CD4-positive, alpha-beta memory T cell (primary cell): ENCODE measurements at places on chromosomes 16 and 17. TPM values are rescaled to one million over a fixed set of nuclear protein-coding genes. Genes with fewer than 3 reads are reported as not detected.

- no peak within 1 kb of the TSS for H3K27ac ChIP-seq
- no peaks in the 10 kb centered on the region for H3K36me3 ChIP-seq
- peak; percentile 83 for DNase-seq
- peaks cover 31% of the 10 kb centered on the region for H3K27me3 ChIP-seq
- H3K4me3 ChIP-seq = peak within 1 kb of the TSS; percentile 57
- H3K4me1 ChIP-seq = peaks cover 24% of the 10 kb centered on the region
Measured at GRCh38 chr17:43546319-43547188, at the start of gene ETV4. Gene ETV4 (minus strand): TSS chr17:43546340. CDS start chr17:43545617, 723 bp downstream.

DNA sequence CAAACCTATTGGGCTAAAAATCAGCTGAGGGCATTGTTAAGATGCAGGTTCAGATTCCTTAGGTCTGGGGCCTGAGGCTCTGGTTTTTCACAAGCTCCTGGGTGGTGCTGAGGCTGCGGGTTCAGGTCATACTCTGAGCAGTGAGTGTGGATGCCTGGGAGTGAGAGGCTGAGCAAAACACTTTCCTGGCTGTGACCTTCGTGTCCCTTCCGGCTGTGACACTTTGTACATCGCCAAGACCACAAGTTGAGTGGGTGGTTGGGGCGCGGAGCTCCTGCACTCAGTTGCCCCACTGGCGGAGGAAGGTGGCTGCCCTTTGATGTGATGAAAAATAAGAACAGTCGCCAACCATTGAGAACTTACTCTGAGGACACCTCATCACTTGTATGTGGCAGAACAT, 24.8 kb downstream of the CCR7 start:
- peak; percentile 60 for DNase-seq
- H3K27me3 ChIP-seq = no peaks in the 10 kb centered on the region
- no peaks in the 10 kb centered on the region for H3K36me3 ChIP-seq
- peaks cover 88% of the 10 kb centered on the region for H3K4me1 ChIP-seq

DNA sequence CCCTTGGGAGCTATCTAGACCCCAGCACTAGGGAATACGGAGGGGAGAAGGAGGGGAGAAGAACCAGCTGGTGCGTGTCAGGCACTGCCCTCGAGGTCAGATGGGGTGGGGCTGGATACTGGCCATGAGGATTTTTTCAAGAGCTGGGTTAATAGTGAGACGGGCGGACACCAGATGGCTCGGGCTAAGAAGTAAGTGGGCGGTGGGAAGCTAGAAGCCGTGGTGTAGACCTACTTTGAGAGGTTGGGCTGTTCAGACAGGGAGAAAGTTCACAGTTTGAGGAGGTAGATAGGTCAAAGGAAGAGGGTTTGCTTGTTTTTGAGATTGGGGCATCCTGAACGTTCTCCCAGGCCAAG, 303.8 kb downstream of the SEC14L1 start:
- H3K36me3 ChIP-seq = no peaks in the 10 kb centered on the region
- peak overlapping the region; percentile 90 for H3K27ac ChIP-seq
- H3K4me3 ChIP-seq = peak overlapping the region; percentile 54
- DNase-seq = no peak
- no peaks in the 10 kb centered on the region for H3K27me3 ChIP-seq

- peaks cover 12% of the 10 kb centered on the region for H3K4me1 ChIP-seq
- no peak for DNase-seq
- no peak overlapping the region for H3K4me3 ChIP-seq
- peaks cover 5% of the 10 kb centered on the region for H3K36me3 ChIP-seq
- no peaks in the 10 kb centered on the region for H3K27me3 ChIP-seq
Measured at GRCh38 chr16:81638286-81638945, 140.7 kb upstream of the PLCG2 start.

GRCh38 chr16:56610609-56611111, 2.3 kb downstream of the MT2A start:
- peaks cover 46% of the 10 kb centered on the region for H3K4me1 ChIP-seq
- H3K36me3 ChIP-seq = no peaks in the 10 kb centered on the region
- no peak for DNase-seq
- H3K27ac ChIP-seq = peak overlapping the region; percentile 82
- no peaks in the 10 kb centered on the region for H3K27me3 ChIP-seq

DNA sequence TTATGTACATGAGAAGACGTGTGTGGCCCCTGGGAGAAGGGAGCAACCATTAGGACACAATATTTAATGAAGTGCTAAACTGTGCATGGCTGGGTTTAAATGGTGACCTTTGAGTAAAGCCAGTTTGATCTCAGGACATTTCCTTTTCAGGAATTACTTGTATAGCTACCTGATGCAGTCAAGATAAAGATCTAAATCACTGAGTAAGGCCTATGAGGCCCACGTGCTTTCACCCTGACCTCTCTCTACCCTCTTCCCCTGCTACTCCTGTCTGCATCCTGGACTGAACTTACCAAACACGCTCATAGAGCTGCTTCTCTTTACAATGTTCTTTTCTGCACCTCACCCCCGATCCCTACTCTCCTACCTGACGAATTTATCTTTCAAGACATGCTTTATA, 98.9 kb downstream of the GRIN2A start:
- no peaks in the 10 kb centered on the region for H3K36me3 ChIP-seq
- DNase-seq = no peak
- H3K27me3 ChIP-seq = no peaks in the 10 kb centered on the region

DNA sequence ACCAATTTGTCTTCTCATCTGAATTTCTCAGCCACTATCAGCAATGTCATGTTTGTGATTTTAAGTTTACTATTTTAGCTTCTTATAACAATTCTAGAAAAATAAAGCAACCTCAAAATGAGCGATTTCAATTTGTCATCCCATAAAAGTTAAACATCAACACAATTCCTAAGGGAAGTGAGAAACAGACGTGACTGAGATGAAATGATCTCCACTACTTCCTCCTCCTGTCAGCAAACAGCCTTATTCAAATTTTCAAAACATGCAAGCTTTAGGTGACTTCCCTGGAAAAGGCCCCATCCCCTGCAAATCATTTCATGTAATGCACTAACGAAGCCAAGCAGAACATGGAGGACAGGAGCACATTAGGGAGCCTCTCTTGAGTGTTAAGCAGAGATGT, 64.9 kb downstream of the ZNF652 start:
- DNase-seq = no peak
- H3K27me3 ChIP-seq = no peaks in the 10 kb centered on the region
- no peaks in the 10 kb centered on the region for H3K4me1 ChIP-seq
- H3K27ac ChIP-seq = no peak overlapping the region

DNA sequence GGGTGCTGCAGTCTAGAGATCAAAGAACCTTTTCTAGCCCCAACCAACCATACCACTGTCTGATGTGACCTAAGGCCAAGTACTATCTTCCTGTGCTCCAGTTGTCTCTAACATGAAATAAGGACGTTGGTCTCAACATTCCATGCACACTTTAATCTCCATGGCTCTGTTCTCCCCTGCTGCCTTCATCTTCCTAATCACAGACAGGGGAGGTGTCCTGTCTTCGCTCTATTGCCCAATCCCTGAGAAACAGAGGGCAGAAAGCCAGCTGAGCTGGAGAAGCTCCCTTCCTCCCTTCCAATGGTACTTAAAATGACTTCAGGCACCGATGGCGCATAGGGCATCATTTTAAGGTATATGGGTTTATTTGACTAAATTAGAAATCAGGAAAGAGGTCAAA, 148.9 kb upstream of the GNAO1 start:
- H3K27me3 ChIP-seq = no peaks in the 10 kb centered on the region
- no peak overlapping the region for H3K4me3 ChIP-seq
- no peaks in the 10 kb centered on the region for H3K4me1 ChIP-seq
- no peaks in the 10 kb centered on the region for H3K36me3 ChIP-seq
- DNase-seq = no peak
- no peak overlapping the region for H3K27ac ChIP-seq

GRCh38 chr17:51486091-51486490, 225.7 kb downstream of the UTP18 start:
- no peaks in the 10 kb centered on the region for H3K36me3 ChIP-seq
- no peak overlapping the region for H3K27ac ChIP-seq
- peaks cover 6% of the 10 kb centered on the region for H3K27me3 ChIP-seq
- H3K4me3 ChIP-seq = no peak overlapping the region

DNA sequence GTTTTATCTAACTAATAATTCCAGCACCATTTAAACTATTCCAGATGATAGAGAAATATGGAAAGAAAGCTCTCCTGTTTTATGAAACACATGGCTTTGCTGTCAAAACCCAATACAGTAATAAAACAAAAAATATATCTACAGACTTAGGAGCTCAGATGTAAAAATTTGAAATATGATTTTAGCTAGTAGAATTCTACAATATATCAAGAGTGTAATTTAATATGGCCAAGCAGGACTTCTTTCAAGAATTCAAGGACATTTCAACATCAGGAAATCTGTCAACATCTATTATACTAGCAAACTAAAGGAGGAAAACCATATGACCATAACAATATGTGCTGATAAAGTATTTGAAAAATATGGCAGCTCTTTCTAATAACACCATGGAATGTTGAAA, 57.5 kb downstream of the CCDC182 start:
- no peaks in the 10 kb centered on the region for H3K36me3 ChIP-seq

- no peak overlapping the region for H3K27ac ChIP-seq
- DNase-seq = no peak
- H3K4me3 ChIP-seq = no peak overlapping the region
- H3K4me1 ChIP-seq = peaks cover 13% of the 10 kb centered on the region
Measured at GRCh38 chr16:17237350-17237944, 233.3 kb downstream of the XYLT1 start.

GRCh38 chr17:55463600-55463999, 42.0 kb upstream of the MMD start:
- no peak for DNase-seq
- H3K27ac ChIP-seq = no peak overlapping the region

Gene KRT25
- not detected for total RNA-seq

Gene DHRS7C
- not detected for total RNA-seq

Gene CEP112
- 2.5 TPM for total RNA-seq

Gene PERCC1
- total RNA-seq = 0.49 TPM

Gene PROCA1
- 17.4 TPM for total RNA-seq

Gene PITPNM3
- 0.29 TPM for total RNA-seq
